Right lung (tissue), 10 donors: ENCODE measurements at places on chromosomes 12 and 14.
A peak's percentile ranks its signal among the peaks of the same experiment; 100 is the strongest.

DNA sequence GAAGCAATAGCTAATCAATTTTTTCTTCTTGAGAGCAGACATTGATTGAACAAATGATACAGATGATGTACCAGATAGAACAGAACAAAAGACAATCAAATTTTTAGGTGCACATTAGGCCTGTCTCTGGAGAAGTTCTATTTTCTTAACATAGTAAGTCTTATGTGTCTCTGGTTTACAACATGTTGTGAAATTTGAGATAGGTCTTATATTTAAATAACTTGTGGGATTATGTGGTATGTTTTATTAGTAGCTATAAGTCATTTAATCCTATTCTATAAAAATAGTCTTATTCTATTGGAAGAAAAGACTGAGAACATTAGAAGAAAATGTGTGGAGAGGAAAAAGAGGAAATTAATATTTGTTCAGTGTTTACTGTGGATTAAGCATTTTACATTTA lies 358.0 kb downstream of the ATP23 start:
- no peak for DNase-seq

- no peak for DNase-seq
Observed at GRCh38 chr14:58797010-58797429, 159.3 kb downstream of the DACT1 start.

DNA sequence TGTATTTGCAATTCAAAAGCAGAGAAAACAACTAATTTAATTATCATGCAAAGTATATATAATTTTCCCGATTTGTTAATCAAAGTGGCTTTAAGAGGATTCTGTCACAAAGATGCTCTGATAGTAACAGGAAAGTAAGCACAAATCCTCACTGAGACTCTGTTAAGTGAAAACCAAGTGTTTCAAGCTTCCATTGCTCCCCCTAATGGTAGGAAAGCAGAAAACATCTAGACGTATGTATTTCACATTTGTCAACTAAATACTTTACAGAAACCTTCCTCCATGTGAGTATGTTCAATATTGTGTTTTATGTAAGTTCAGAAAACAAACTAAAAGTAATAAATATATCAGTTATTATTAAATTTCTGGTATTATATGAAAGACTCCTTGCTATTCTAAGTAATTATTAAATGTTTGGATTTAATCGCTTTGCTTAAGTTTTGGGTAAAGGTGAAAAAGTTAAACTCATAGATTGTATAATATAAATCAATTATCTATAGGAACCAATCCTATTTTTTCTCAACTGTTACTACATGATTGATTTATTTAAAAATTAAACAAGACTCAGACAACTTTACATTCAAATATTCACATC lies 1.5 kb upstream of the NTS start:
- DNase-seq, result peak; percentile 32

GRCh38 chr14:102262929-102263462 lies 42.0 kb downstream of the MOK start:
- DNase-seq, result no peak

DNA sequence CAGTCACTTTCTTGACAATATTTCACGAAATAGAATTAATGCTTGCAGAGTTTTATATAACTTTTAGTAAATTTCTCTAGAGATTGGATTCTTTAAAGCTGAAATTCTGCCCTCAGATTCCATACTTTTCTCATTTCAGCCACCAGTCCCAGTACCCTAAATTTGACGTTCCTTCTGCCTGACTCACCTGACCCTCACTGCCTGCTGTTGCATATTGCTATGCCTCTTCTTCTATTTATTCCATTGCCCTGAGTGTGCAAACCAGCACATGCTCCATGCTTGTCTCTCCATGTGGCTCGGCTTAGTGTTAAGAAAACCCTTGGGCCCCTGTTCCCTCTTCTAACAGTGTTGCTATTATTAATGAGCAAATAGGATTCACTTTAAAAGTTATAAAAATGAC lies 533.3 kb downstream of the LRFN5 start:
- DNase-seq, result no peak

DNA sequence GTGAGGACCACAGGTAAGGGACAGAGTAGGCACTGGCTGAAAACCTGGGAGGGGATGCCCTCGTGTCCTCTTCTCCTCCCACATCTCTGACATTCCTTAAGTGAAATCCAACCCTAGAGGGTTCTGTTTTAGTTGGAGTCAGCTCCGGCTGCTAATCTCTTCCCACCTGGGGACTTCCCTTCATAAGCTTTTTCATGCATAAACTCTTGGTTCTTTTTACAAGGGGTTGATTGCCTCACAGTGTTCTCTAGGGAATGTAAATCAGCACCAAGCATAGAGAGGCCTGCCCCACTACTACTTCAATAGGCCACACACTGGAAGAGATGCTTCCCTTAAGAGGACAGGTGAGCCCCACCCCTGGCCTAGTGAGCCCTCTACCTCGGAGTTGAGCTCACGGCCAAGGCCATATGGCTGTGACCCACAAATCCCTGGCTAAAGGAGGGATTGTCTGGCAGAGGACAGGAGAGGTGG lies 3.2 kb upstream of the SYNDIG1L start:
- DNase-seq, result no peak

DNA sequence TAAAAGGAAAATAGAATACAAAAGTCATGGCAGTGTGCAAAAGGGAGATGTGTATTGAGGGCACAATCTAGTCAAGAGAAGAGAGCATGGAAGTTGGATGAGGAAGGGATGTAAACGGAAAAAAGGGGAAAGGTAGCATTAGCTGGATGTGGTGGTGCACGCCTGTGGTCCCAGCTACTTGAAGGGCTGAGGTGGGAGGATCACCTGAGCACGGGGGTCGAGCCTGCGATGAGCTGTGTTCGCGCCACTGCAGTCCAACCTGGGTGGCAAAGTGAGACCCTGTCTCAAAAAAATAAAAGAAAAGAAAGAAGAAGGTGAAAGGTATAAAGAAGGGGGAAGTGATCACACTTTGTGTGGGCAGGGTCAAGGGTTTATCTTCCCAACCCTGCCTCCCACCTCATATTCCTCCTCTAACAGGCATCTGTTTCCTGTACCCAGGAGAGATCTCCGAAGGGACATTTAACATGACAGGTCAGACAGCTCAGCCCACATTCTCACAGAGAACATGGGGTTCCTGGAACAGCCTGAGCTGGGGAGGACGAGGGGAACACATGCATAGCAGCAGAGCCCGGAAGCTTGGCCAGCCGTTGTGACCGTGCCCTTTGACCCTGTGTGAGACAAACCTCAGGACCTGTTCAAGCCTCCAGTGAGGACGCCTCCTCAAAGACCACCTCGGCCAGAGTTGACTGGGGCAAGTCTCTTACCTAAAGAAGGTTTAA lies 8.9 kb downstream of the RNASE11 start:
- no peak for DNase-seq

DNA sequence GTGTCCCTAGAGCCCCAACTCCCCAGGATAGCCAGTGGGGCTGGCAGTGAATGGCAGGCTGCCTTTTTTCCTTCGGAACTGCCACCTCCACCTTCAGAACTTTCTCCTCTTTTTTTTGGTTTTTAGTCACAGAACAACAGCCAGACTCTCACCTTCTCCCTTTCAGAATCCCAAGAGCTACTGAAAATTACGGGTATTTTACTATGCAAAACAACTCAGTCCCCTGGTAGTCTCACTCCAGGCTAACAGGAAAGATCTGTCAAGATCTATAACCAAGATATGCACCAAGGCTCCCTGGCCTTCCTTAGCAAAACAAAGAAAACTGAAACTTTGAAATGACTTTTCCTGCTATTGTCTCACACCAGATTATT lies 12.5 kb downstream of the PLEKHG6 start:
- DNase-seq, result no peak

DNA sequence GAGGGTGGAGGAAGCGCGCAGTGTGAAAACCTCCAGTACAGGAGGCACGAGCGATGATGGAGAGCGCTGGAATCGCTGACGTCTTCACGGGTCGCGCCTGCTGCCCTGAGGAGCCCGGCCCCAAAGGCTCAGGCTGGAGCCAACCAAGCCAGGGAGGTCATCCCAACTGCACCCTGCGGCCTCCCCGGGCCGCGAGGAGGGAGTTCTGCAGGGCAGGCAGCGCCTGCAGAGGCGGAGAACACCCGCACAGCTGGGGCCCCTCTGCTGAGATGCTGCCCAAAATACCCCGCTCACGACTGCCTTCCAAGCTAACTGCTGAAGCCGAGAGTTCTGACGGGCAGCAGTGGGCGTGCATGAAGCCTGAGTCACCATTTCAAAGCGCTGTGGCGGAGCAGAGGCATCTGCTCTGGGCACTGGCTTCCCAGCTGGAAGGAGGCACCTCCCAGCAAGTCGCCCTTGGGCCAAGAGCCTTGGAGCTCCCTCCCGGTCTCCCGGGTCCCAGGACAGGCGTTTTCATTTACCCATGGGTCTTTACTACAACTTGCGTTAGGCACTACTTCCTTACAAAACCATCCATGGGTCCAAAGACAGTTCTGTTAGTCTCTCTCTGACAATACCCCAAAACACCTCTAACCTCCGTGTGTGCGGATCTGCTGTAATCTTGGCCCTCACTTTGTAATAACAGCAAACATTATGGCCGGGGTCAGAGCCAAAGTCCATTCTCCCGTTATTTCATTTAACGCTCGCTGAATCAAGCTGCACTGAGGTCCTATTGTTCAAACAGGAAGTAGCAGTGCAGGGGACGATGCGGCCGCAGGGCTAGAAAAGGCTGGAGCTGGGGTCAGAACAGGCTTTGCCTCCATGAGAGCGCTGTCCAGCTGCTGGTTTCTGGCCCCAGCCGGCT lies 60.1 kb upstream of the RIMBP2 start:
- peak; percentile 37 for DNase-seq

- DNase-seq, result no peak
Observed at GRCh38 chr12:92124689-92125029, 21.0 kb downstream of the BTG1 start.

DNA sequence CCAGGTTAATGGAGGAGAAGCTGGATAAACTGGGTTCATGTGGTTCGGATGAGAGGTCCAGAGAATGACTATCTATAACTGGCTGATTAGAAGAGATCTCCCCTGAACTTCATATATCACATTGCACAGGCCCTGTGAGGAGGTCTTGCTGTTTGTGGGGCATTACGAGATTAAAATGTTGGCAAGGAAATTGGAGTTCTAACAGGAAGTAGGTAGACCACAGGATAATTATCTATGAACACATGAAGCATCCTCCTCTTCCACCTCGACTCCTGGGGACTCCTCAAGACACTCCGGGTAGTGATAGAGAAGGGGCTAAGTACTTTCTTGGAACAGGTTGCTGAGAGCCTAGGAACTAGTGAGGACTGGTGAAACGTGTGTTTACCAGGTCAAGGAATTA lies 418.8 kb downstream of the KCNH5 start:
- no peak for DNase-seq

- no peak for DNase-seq
Observed at GRCh38 chr12:92978607-92979006, 49.5 kb upstream of the EEA1 start.

DNA sequence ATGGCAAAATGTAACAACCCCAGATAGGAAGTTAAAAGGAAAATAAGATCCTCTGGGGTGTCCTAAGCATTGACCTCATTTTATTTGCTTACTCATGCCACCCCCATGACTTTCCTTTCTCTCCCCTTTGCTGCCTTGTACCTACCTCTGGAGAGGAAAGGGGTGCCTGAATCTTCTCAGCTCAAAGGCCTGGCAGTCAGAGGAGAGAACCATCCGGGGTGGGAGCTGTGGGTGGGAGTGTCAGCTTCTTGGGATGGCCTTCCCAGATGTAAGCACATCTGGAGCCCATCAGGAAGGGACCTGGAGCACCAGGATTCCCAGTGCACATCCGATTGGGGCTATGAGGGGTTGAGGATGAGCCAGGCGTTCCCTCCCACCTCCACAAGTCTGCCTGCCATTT lies 5.2 kb upstream of the ITGA5 start:
- DNase-seq, result no peak

DNA sequence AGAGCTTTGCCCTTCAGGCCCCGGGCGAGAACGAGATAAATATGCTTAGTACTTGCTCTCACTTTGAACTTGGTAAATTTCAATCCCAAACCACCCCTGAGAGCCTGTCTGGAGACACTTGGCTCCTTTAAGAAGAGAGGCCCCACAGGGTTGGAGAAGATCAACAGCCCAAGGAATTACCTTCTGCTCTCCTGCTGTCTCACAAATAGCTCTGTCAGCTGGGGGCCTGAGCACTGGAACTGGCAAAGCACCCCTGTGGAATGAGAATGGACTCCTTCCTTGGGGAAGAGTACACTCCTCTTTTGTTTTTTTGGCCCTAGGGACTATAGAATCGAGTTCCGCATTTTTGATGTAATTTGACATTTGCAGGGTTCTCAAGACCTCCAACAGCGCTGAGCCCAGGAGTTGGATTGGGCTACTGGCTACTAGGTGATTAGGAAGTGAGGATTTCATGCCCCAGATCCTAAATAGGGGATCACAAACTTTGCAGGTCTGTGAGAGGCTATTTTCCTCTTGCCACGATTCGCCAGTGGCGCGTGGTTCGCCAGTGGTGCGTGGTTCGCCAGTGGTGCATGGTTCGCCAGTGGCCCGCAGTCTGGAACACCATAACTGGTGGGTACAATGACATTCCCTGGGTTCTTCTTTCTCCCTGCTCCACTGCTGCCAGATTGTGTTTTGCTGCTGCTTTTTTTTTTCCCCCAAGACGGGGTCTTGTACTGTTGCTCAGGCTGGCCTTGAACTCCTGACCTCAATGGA lies 17.8 kb upstream of the MEG3 start:
- DNase-seq, result no peak

- peak; percentile 62 for DNase-seq
Observed at GRCh38 chr12:58915634-58916033, 4.7 kb downstream of the LRIG3 start.

- no peak for DNase-seq
Observed at GRCh38 chr12:18837505-18837904, 99.6 kb downstream of the CAPZA3 start.

- peak; percentile 76 for DNase-seq
Observed at GRCh38 chr12:53219956-53220693, 11.9 kb downstream of the RARG start.

DNA sequence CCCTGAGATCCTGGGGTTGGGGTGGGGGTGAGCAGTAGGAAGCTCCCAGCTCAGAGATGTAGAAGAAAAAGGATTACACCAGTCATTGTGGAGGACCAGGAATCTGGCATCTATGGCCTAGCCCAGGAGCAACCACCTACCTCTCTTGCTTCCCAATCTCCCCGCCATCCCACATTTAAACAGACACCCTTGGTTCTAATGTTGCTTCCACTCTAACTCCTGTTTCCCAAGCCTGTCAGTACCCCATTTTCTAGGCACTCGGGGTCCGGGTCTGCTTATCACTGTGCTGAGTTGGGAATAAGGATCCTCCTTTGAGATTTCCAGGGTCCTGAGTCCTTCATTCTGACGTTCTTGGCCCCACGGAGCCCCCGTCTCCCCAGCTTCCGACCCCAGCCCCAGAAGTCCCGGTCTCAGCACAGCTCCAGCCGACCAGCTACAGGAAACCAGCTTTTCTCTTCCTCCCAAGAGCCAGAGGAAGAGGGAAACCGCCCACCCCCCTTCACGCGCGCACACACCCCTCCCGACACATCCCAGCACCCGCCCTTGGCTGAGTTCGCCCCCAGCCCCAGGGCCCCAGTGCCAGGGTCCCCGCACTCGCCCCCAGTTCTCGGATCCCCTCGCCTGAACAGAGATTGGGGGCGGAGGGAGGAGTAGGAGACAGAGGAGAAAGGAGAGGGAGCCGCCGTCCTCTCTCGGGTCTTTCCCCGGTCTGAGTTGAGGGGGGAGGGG lies 1.2 kb downstream of the ITGA5 start:
- no peak for DNase-seq
